ENCODE measurements at places on chromosomes 5 and 9.

- DNase-seq = no peak
Observed at GRCh38 chr5:25286319-25286718, 641.5 kb upstream of the CDH10 start.

GRCh38 chr9:91197232-91198181 lies 164.2 kb downstream of the AUH start:
- DNase-seq = no peak

DNA sequence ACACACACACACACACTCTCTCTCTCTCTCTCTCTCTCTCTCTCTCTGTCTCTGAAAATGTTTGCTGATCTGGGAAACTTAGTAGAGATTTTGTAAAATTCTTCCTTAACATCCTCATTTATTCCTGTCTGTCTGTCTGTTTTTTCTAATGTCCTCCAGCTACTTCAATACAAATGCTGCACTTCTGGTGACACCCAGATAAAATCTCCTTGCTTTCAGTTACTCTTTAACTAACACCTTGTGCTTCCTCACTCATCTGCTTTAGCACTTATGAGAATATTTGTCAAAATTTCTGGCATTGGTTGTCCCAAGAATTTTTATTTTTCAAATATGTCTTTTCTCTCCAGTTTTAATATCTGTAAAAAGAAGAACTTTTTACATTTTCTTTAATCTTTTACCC lies 35.0 kb upstream of the ARRDC3 start:
- no peak for DNase-seq

- no peak for DNase-seq
Observed at GRCh38 chr5:151572657-151573368, 18.3 kb downstream of the FAT2 start.
